Globus pallidus (tissue), 1 donor: ENCODE measurements at places on chromosomes 3 and 15.

DNA sequence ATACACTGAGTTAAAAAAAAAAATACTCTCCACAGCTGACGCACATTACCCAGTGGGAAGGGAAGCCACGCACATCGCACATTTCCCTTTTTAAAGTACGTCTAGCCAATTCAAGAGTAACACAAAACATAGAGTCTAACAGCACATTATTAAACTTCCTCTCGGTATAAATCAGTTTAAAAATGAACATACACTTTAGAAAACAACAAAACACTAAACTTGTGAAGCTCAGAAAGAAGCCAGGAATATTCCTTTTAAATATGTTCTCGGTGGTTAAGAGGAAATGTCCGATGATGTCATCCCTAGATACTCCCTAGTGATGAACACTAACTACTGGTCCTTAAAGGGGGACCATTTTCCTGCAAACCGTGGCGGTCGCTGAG lies 721 bp downstream of the MYEF2 start:
- DNase-seq = peak; percentile 30

DNA sequence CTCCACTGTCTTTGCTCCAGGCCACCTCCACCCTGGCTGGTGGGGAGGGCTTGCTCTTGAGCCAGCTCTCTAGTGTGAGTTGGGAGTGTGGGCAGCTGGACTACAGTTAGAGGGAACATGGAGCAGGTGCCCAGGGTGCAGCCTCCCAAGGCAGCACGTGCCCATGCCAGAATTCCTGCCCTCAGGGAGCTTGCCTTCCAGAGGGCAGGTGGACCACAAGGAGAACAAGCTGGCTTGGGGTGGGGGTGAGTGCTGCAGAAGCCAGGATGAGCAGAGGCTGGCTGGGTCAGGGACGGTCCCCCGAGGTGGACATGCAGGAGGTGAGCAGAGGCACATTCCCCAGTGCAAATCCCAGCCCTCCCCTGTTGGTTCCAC lies 89.5 kb downstream of the VGLL4 start:
- no peak for DNase-seq

GRCh38 chr3:6321999-6322398 lies 538.9 kb upstream of the GRM7 start:
- DNase-seq = no peak

DNA sequence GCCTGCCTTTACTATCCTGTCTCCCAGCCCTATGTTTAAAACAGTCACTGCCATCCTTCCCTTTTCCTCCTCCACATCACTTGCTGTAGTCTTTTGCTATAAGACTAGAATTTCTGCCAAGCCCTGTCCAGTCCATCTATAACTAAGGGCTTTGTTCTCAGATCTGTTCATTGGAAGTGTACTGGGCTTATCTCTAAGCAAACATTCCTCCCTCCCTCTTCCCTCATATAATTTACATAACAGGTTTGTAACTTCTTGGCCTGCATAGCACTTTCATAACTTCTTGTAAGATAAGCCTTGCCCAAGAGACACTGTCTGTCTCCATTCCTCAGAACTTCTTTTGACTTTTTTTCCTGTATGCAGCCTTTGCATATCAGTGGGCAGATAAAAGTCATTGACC lies 16.7 kb downstream of the TPRG1 start:
- no peak for DNase-seq

- no peak for DNase-seq
These were observed 65.3 kb downstream of the MEIS2 start for GRCh38 chr15:37034835-37035748.

- no peak for DNase-seq
These were observed 35.4 kb upstream of the SPRED1 start for GRCh38 chr15:38217191-38217595.

DNA sequence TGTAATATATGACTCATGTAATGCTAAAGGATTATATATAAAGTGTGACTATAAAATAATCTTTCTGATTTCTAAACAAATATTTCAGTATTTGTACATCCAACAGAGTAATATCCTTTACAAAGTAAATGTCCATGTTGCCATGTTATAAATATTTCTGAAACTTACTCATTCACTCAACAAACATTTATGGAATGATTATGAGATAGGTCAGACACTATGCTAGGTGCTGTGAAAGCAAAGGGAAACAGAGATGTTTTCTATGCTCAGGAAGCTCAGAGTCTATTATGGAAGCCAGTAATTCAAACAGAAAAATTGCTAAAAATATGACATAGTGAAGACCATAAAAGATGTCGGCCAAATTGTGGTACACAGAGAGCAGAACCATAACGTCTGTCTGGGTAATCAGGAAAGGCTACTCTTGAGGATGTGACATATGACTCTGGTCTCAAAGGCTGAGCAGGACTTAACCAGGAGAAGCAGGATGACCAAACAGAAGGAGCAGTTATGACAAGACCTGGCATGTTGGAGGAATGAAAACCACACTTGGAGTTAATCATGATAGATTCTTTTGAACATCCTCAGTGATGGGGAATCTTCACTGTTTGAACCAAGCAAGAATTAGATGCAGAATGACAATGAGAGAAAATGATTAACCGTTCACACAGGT lies 39.0 kb upstream of the MYO5C start:
- no peak for DNase-seq

- DNase-seq = no peak
These were observed 190.1 kb downstream of the ZNF621 start for GRCh38 chr3:40714771-40715345.

DNA sequence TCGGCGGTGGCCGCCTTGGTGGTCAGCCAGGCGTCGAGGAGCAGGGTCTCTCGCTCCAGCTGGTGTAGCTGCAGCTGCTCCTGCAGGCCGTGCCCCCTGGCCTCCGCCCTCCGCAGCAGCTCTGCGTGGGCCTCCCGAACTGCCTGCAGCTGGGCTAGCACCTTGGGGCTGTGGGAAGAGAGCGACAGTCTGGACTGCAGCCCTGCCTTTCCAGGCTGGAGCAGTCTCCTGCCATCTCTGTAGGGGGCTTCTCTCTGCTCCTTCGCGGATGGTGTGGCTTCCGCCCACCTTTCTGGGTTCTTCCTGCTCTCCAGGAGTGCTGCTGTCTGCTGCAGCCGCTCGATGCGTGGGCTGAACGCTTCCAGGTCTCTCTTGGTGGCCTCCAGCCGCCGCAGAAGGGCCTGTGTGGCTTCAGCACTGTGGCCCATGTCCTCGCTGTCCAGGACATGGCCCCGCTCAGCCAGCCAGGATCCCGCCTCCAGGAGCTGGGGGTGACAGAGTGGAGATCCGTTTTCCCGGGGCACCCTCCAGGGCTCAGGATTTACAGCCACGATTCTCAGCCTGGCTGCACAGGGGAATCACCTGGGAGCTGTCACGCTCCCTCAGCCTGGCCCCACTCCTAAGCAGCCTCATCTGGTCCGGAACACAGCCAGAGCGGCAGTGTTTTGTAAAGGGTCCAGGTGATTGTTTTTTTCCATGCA lies 16.8 kb downstream of the PLA2G4B start:
- DNase-seq = no peak

DNA sequence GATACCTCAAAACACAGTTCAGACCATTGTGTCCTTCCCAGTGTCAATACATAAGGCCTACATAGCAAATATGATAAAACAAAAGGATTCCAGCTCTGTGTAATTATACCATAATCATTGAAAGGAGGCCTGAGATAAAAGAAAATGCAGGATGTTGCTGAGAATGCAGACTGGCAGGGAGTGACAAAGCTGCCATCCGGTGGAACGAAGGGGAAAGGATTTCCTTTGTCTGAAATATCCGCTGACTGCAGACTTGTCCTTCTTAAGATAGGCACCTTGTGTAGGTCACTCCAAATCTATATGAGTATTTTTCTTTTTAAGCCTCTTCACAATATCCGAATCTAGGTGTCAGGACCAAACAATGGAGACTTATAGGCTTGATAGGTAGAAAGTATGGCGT lies 108.0 kb downstream of the KCNH8 start:
- no peak for DNase-seq

DNA sequence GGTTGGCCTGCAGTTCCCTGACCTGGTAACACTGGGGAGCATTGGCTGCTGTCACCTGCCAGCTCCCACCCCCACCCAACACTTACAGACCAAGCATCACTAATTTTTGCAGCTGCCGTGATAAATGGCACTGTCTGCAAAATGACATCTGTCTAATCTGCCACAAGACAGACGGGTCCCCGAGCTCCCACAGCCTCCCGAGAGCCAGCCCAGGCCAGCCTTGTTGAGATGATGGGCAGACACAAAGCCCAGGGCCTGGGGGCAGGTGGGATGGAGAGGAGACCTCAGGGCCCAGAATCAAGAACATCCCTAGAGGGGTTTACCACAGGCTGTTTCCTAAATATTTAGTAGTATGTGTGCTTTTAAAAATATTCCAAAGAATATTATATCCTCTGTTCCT lies 203.4 kb downstream of the TBC1D2B start:
- DNase-seq = no peak

DNA sequence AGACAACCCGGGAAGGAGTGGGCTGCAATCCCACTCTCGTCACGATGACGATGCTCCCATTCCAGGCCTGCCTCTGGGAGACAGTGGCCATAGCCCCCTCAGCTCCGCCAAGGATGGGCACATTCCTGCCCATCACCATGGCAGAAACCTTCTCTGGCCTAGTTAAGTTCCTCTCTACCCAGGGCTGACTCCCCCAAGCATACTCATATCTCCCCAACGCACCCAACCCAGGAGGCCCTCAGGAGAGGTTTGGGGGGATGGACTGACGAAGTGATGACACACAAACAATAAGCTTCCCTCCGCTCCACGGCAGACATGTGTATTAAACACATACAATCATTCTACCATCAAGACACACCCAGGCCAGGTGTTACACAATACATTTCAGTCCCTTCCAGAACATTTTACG lies 60.1 kb downstream of the VGLL4 start:
- DNase-seq = no peak

- DNase-seq = no peak
These were observed 30.1 kb upstream of the MANF start for GRCh38 chr3:51354731-51355615.

DNA sequence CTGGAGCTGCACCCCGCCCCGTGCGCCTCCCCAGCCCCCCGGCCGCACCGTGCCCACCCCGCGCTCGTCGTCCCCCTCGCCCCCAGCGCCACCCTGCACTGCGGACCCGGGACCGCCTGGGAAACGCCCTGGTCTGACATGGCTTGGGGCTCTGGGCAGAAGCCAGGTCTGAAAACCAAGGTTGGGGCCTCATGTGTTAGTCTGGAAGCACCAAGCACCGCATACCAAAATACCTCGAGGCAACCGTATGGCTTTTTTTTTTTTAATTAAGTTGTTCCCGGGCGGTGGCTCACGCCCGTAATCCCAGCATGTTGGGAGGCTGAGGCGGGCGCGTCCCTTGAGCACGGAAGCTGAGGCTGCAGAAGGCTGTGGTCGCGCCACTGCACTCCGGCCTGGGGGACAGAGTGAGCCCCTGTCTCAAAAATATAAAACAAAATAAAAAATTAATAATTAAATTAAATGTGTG lies 91.5 kb upstream of the CHD2 start:
- no peak for DNase-seq

- DNase-seq = no peak
These were observed 1556.2 kb upstream of the GBE1 start for GRCh38 chr3:83317605-83318004.

GRCh38 chr3:155555479-155556060 lies 189.3 kb downstream of the PLCH1 start:
- DNase-seq = no peak

DNA sequence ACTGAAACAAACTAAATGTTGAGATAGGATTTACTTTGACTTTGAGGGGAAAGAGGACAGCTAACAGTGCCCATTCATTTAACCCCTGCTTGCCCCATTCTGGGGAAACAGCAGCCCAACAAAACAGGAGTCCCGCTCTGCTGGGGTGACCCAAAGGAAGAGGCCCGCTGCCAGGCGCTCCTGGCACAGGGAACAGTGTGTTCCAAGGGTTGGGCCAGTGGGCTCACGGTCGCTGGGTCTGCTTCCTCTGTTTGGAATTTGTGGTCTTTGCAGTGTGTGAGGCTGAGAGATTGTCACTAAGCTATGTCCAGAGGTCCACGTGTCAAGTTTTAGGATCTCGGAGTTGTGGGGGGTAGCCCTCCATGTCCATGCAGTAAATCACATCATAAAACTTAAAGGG lies 250.4 kb upstream of the C2CD4B start:
- no peak for DNase-seq

DNA sequence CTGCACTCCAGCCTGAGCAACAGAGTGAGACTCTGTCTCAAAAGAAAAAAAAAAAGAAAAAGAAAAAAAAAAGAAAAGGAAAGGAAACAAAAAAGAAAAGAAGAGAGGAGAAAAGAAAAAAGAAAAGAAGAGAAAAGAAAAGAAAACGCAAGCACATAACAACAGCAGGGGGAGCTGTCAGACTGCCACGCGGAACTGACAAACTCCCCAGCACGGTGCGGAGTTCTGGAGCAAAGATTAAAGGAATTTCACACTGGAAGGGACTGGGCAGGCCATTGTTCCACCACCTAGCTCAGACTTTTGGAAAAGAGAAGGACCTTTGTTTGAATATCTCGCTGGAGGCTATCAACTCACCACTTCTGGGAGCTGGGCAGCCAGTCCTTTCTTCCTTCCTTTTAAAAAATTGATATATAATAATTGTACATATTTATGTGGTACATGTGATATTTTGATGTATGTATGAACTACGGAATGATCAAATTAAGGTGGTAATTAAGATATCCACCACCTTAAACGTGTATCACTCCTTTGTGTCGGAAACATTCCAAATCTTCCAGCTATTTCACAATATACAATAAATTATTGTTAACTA lies 40.5 kb downstream of the DPPA2 start:
- DNase-seq = peak; percentile 17

DNA sequence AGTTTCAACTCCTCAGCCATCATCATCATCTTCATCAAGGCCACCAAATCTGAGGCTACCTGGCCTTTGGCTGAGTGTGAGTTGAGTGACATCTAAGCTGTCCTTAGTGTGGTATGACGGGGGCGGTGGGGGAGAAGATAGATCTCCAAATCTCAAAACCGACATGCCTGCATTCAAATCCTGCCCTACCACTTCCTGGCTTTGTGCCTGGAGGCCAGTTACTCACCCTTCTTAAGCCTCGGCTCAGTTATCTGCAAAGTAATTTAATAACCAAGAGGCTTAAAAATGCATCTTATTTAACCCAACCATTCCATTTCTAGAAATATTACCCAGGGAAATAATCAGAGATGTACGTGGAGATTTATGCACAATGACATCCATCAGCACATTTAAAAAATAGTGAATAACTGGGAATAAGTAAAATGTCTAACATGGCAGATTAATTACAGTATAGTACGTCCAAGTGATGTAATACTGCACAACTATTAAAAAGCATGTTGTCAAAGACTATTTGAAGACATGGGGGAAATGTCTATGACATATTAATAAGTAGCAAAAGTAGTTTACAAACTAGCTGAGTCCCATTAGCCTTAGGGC lies 167.4 kb downstream of the NTRK3 start:
- DNase-seq = no peak

- DNase-seq = no peak
These were observed 1121.5 kb downstream of the NAALADL2 start for GRCh38 chr3:175980486-175981090.

- DNase-seq = no peak
These were observed 95.7 kb downstream of the SUCNR1 start for GRCh38 chr3:151969026-151969642.
